Dermis microvascular lymphatic vessel endothelial cell (primary cell): ENCODE measurements at places on chromosomes 6 and 20.

DNA sequence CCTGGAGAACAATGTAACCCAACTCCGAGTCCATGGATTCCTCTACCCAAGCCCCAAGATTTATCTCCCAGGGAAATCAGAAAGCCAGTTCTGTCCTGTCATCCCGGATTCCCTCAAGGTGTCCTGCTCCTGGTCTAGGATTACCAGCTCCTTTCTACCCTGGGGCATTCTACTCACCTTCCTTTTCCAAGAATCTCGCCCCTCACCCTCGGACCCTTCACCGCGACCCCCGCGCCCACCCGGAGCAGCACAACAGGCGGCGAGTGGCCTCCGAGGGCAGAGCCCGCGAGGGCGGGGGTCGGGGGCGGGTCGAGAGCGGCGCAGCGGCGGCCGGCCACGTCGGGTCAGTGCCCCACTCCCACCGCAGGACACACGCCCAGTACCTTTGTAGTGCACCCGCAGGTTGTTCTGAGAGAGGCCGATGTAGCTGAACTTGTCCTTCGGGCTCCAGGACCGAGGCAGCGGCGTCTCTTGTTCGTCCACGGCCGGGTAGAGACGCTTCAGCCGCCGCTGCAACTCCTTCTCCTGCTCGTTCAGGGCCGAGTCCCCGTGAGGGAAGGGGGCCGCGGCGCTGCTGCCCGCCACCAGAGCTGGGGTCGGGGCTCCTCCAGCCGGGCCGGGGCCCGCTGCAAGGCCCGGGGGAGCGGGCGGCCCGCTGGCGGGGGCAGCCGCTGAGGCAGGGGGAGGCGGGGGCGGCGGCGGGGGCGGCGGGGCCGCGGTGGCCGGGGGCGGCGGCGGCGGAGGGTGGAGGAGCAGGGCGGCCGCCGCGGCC, 897 bp downstream of the RANBP9 start:
- DNase-seq, result no peak

GRCh38 chr6:136225496-136225895, 24.6 kb downstream of the MTFR2 start:
- DNase-seq, result no peak

DNA sequence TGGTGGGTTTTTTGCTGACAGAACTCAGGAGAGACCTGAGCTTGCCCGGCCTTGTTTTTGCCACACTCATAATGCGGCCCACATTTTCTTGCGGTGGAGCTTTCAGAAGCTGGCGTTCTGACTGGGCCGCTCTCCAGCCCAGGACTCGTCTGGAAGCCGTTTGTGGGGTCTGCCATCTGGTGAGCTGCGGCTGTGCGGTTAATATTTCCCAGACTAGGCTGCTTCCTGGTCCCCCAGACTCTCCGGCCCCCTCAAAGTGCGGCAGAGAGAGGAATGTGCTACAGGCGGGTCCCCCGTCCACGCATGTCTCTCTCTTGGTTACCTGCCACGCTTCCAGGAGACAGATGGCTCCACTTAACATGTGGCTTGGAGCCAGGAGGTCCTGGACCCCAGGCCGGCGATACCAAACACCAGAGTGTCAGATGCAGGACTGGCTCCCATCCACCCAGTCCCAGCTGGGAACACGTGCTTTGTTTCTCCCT, 128.9 kb upstream of the PMEPA1 start:
- DNase-seq, result no peak

DNA sequence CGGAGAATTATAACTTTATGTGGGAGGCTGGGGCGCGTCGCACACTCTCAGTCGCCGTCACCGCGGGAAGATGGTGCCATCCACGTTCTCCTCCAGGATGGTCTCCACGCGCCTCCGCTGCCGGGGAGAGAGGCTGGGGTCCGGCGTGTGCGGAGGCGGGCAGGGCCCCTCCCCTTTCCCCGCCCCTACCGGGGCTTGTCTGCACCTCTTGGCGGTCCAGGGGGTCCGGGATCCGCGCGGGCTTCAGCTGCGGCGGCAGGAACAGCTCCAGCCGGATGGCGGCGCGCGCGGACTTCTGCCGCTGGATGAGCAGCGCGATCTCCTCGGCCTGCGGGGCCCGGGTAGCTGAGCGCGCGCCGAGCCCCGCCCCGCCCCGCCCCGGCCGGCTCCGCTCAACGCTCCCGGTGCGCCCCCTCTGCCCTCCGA, 807 bp downstream of the LKAAEAR1 start:
- DNase-seq, result peak; percentile 87

GRCh38 chr6:109165392-109165974, 70.2 kb downstream of the CEP57L1 start:
- peak; percentile 5 for DNase-seq

DNA sequence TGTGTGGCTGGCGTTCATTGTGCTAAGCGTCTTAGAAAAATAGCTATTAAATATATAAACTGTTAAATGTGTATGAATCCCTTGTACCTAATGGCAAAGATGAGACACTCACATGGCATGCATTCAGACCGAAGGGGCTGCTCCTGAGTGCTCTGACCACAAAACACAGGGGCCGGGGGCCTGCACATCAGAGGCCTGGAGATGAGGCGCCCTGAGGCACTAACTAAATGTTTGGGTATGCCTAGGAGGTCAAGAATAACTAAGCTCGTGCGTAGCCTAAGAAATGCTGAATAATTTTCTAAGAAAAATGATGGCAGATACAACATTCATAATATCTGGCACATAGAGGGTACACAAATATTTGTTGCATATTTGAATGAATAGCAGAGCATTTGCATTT, 92.5 kb downstream of the PSMB1 start:
- no peak for DNase-seq

DNA sequence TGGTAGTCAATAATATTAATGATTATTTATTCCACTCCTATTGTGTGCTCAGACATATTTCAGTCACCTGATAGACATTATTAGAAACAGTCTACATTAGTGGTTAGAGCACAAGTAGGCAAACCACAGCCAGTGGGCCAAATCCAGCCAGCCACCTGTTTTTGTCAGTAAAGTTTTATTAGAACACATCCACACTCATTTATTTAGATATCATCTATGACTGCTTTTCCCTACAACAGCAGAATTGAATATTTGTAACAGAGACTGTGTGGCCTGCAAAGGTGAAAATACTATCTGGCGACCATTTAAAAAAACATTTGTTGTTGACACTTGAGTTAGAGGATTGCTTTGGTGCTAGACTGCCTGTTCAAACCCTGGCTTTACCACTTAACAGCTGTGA, 220.0 kb upstream of the ZFP64 start:
- no peak for DNase-seq

DNA sequence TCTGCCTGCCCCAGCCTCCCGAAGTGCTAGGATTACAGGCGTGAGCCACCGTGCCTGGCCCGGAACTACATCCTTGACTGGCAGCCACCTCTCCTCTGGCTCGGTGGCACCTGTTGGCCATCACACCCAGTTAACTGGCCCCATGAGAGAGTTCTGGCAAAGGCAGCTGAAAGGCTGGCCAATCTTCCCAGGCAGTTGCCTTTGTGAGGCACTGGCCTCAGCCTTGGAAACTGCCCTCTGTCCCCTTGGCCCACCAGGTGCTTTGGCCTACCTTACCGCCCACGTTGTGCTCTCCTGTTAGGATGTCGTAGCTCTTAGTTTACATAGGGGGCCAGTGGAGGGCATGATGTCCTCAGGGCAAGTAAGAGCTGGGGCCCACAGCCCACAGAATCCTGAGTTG, 9.6 kb upstream of the MANBAL start:
- no peak for DNase-seq
